ENCODE measurements at places on chromosomes 16 and 17. TPM values are rescaled to one million over a fixed set of nuclear protein-coding genes. Genes with fewer than 3 reads are reported as not detected.

DNA sequence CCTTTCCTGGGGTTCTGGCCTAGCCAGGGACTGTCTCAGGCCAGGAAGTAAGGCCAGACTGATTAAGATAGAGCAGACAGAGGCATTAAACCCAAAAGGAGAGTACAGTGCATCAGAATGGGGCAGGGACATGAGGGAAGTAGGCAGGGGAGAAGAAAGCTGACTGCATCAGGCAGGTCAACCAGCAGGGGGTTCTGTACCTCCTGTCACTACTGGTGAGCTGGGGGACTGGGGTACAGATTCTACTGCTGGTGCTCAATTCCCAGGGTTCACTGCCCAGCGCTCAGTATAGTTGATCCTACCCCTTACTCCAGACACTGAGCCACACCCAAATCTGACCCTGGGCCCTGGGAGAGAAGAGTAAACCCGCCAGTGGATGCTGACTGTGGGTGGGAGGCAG is 12.9 kb upstream of the MTMR4 start:
- no peak for DNase-seq
- H3K36me3 ChIP-seq, result no peaks in the 10 kb centered on the region
- no peaks in the 10 kb centered on the region for H3K27me3 ChIP-seq
- no peak overlapping the region for H3K27ac ChIP-seq
- H3K4me1 ChIP-seq, result peaks cover 12% of the 10 kb centered on the region

GRCh38 chr17:31695456-31696090 is 163.5 kb downstream of the COPRS start:
- no peaks in the 10 kb centered on the region for H3K36me3 ChIP-seq
- peaks cover 15% of the 10 kb centered on the region for H3K4me1 ChIP-seq
- no peak overlapping the region for H3K4me3 ChIP-seq

- no peak overlapping the region for H3K4me3 ChIP-seq
- H3K36me3 ChIP-seq, result peaks cover 13% of the 10 kb centered on the region
- no peak for DNase-seq
- H3K27ac ChIP-seq, result no peak overlapping the region
- H3K27me3 ChIP-seq, result no peaks in the 10 kb centered on the region
- peaks cover 25% of the 10 kb centered on the region for H3K4me1 ChIP-seq
These were observed 4.7 kb downstream of the SGF29 start for GRCh38 chr16:28558456-28558855.

The RGS11 gene
- total RNA-seq, result 1.8 TPM

GRCh38 chr16:10729104-10730048 is 14.3 kb upstream of the NUBP1 start:
- peak; percentile 76 for DNase-seq
- peaks cover 7% of the 10 kb centered on the region for H3K4me1 ChIP-seq
- H3K27ac ChIP-seq, result no peak overlapping the region
- no peak overlapping the region for H3K4me3 ChIP-seq

- DNase-seq, result no peak
- H3K4me3 ChIP-seq, result no peak overlapping the region
- H3K27me3 ChIP-seq, result no peaks in the 10 kb centered on the region
- H3K27ac ChIP-seq, result no peak overlapping the region
These were observed 882.8 kb upstream of the SOX9 start for GRCh38 chr17:71237903-71238538.

DNA sequence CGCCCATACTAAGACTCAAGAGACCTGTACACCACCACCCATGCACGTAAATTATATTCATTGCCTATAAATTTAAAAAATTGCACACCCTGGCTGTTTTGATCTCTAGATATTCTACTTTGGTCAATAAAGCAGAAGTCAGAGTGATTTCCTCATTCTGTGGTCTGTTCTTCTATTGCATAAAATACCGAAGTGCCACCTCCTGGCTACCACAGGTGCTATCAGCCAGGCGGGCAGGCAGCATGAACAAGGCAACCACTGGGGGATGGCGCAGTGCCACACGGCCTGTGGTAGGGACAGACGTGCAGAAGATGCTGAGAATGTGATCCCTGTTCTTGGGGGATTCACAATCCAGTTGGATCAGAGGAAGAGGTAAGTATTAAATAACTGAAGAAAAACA is 122.3 kb downstream of the CDK5R1 start:
- peak; percentile 52 for DNase-seq
- no peaks in the 10 kb centered on the region for H3K4me1 ChIP-seq
- no peak overlapping the region for H3K27ac ChIP-seq

The RAB37 gene
- 0.29 TPM for total RNA-seq

DNA sequence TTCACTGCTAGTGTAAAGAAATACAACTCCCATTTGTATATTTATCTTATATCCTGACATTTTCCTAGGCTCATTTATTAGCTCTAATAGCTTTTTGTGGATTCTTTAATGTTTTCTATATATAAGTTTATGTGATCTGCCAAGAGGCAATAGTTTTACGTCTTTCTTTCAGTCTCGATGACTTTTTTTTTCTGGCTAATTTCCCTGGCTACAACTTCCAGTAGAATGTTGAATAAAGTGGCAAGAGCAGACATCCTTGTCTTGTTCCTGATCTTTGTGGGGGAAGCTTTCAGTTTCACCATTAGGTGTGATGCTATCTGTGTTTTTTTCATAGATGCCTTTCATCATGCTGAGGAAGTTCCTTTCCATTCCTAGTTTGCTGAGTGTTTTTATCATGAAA is 43.9 kb upstream of the ABCA3 start:
- no peak for DNase-seq
- no peaks in the 10 kb centered on the region for H3K27me3 ChIP-seq
- no peaks in the 10 kb centered on the region for H3K36me3 ChIP-seq
- no peaks in the 10 kb centered on the region for H3K4me1 ChIP-seq
- H3K4me3 ChIP-seq, result no peak overlapping the region

The UBE2O gene
- total RNA-seq, result 46.5 TPM

- peaks cover 23% of the 10 kb centered on the region for H3K4me1 ChIP-seq
- peak overlapping the region; percentile 95 for H3K27ac ChIP-seq
- no peaks in the 10 kb centered on the region for H3K27me3 ChIP-seq
- DNase-seq, result no peak
These were observed 806 bp downstream of the MRM1 start for GRCh38 chr17:36602030-36602748.

The GPR139 gene
- total RNA-seq, result not detected

DNA sequence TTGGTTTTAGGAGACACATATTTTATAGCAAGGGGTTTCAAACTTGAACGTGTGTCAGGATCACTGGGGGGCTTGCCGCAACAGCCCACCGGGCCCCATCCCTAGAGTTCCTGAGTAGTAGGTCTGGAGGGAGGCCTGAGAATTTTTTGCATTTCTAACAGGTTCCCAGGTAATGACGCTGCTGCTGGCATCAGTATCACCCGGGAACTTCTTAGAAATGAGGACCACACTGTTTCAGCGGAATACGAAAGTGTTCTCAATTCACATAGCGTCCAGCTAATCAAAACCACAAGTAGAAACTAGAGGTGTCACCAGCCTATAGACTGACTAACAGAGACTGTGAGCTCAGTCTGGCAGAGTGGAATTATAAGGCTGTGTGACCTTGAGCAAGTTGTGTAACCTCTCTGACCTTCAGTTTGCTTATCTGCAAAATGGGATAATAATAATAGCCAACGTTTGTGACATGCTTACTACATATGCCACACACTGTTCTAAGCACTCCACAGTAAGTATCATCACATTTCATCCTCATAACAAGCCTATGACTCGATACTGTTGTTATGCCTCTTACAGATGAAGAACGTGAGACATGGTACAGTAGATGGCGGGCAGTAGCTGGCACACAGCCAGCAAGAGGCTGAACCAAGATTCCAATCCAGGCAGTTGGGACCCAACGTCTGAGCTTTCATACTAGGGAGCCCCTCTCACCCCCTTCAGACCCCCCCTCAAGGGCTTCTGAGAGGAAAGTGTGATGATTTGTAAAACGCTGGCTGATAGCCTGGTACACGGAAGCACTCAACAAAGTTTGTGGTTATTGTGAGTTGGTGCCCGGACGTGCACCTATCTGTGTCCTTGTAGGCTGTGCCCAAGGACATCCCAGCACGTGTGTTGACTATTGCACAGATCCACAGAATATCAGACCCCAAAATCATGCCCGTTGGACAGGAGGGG is 4.6 kb upstream of the ICAM2 start:
- no peaks in the 10 kb centered on the region for H3K36me3 ChIP-seq
- peak overlapping the region; percentile 17 for H3K4me3 ChIP-seq
- DNase-seq, result no peak
- peak overlapping the region; percentile 66 for H3K27ac ChIP-seq

DNA sequence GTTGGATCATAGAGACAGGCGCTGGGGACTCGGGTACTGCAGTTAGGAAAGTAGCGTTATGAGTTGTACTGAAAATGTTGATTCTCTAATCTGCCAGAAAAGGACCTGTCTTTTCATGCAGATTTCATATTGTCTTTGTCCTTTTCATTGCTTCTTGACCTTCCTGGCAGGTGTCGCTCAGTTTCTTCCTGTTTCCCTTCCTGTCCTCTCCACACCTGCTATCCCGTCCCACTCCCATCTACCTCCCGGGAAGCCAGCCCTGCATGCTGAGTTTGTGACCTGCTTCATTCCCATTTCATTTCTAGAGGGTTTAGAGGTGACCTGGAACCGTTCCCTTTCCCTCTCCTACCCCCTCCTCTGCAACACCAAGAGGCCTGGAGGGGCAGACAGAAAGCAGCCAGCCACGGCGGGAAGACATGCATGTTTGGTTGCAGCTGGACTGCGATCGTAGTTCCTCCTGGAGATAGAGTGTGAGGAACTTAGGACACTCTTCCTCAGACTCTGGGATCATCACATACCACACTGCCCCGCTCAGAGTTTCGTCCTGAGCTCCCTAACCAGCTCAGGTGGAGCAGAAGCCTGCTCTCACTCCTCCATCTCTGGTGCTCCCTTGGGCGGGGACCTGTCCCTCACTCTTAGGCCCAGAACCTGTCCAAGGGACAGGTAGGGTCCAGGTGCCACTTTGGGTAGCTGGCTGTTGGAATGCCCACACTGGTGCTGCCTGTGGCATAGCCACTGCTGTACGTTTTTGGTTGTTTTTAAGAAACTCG is 23.9 kb upstream of the ARHGAP23 start:
- no peaks in the 10 kb centered on the region for H3K36me3 ChIP-seq
- H3K4me3 ChIP-seq, result no peak overlapping the region
- DNase-seq, result no peak
- H3K4me1 ChIP-seq, result no peaks in the 10 kb centered on the region
- no peak overlapping the region for H3K27ac ChIP-seq
- no peaks in the 10 kb centered on the region for H3K27me3 ChIP-seq

The PLD6 gene
- 1.9 TPM for total RNA-seq

The FAM83G gene
- 16.7 TPM for total RNA-seq

DNA sequence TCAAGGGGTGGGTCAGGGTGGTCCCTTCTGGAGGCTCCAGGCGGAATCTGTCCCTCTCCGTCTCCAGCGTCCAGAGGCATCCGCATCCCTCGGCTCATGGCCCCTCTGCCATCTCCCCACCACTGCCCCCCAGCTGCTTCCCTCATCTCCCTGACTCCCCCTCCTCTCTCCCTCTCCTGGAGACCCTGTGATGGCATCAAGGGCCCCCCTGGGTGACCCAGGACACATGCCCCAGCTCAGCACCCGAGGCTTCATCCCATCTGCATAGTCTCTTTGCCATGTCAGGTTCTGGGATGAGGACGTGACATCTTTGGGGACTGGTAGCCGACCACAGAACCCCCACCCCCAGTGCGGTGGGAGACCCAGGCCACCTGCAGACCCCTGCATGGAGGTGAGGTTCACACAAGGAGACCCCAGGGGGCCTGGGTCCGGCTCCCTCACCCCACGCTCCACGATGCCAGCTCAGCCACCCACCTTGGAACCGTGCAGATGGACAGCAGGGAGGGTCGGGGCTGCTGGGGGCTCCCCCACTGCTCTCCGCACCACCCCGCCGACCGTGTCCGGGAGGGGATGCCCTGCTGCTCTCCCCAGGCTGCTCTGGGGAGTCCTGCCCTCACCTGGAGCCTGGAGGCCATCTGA is 3.8 kb downstream of the SECTM1 start:
- no peak for DNase-seq
- H3K27me3 ChIP-seq, result peaks cover 23% of the 10 kb centered on the region
- H3K4me3 ChIP-seq, result no peak overlapping the region
- H3K27ac ChIP-seq, result no peak overlapping the region
- no peaks in the 10 kb centered on the region for H3K36me3 ChIP-seq

The ATP2A1 gene
- total RNA-seq, result 380 TPM

DNA sequence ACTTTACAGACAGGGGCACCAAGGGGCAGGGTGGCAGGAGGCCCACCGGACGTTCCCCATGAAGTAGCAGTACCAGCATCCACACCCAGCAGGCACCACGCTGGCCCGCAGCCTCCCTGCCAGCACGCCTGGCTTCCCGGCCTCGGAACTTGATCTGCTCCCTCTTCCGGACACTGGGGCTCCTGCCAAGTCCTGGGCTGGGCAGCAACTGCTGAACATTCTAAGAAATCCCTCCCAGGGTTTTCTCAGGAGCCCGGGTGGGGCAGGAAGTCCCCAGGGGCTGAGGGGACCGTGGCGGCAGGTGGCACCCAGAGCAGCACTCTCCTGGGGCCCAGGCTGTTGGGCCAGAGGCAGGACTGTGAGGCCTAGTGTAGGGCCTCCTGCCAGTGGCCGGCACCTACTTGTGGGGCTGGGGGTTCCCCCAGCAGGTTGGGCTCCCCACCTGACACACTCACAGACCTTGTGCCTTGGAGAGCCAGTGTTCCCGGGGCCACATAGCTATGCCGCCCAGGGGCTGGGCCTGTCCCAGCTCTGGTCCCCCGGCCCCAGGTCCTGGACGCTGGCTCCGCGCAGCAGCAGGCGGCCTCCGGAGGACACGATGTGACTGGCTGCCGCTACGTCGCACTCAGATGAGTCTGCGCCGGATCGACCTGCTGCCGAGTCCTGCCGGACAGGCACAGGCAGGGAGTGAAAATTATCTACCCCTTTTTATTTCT is 86.2 kb upstream of the CBX4 start:
- peak overlapping the region; percentile 66 for H3K27ac ChIP-seq
- no peaks in the 10 kb centered on the region for H3K36me3 ChIP-seq
- peaks cover 22% of the 10 kb centered on the region for H3K4me1 ChIP-seq
- peak overlapping the region; percentile 29 for H3K4me3 ChIP-seq

The HP gene
- 206 TPM for total RNA-seq

GRCh38 chr17:31202968-31203367 is 94.1 kb downstream of the OMG start:
- H3K27me3 ChIP-seq, result no peaks in the 10 kb centered on the region
- DNase-seq, result no peak

- H3K4me1 ChIP-seq, result peaks cover 11% of the 10 kb centered on the region
- no peaks in the 10 kb centered on the region for H3K36me3 ChIP-seq
- no peak overlapping the region for H3K4me3 ChIP-seq
These were observed 134.2 kb downstream of the ABCA8 start for GRCh38 chr17:68820825-68821481.

DNA sequence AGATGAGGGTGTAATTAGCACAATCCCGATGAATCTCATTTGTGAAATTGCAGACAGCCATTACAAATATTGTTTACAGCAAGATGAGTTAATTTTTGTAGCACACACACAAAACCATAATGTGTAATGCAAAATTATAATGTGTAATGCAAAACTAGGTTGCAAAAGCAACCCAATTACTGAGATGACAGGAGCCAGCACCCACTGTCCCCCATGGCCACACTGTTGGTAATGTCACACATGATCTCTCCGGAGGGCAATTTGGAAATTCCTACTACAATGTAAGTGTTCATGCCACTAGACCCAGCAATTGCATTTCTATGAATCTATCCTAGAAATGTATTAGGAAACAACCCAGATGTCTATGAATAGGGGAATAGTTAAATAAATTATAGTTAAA is 76.9 kb downstream of the MARF1 start:
- H3K27me3 ChIP-seq, result no peaks in the 10 kb centered on the region
- H3K36me3 ChIP-seq, result no peaks in the 10 kb centered on the region
- no peak for DNase-seq
- H3K27ac ChIP-seq, result no peak overlapping the region
- H3K4me1 ChIP-seq, result peaks cover 41% of the 10 kb centered on the region

Data from gastrocnemius medialis (tissue), 4 donors.